ENCODE measurements at places on chromosomes 5 and 9.

- DNase-seq: no peak
Observed at GRCh38 chr9:129549139-129549538, 71.8 kb downstream of the C9orf50 start.

DNA sequence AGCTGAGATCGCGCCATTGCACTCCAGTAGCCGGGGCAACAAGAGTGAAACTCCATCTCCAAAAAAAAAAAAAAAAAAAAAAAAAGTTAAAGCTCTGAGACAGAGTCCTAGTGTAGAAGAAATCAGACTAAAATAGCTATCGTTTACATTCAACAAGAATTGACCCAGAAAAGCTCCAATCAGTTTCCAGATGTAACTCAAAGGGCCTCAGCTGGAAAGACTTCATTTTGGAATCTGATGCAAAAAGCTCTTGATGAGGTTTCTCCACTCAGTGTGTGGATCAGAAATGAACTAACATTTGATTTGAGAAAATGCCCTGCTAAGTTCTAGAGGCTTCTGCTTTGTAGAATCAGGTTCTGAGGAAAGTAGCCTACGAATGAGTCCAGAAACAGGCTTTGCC is 7.2 kb upstream of the C1QTNF2 start:
- no peak for DNase-seq

DNA sequence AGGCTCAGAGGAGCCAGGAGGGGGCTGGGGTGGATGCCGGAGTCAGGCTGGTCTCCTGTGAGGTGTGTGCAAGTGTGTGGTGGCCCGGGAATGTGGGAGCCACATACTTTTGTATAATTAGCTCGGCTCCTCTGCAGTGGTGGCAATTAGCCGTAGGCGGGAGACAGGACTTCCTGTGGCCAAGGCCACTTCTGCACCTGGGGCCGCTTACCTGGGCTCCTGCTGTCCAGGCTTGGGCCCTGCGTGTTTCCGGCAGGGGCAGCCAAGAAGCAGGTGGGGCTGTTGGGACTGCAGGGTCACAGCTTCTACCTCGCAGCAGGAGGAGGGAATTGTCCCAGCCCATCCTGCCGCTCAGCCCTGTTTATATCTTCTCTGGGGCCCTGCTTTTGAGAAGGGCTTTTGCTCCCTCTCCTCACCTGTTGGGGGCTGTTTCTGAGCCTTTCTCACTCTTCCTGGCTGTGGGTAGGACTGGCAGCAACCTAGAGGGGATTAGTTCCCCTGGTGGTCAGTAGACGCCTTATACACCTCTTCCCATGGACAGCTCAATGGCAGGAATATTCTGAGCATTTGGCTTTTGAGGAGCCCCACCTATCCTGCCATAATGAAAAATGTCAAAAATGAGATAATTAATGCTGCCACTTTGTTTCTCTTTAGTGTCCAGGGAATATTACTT is 145.4 kb upstream of the PITX1 start:
- no peak for DNase-seq

DNA sequence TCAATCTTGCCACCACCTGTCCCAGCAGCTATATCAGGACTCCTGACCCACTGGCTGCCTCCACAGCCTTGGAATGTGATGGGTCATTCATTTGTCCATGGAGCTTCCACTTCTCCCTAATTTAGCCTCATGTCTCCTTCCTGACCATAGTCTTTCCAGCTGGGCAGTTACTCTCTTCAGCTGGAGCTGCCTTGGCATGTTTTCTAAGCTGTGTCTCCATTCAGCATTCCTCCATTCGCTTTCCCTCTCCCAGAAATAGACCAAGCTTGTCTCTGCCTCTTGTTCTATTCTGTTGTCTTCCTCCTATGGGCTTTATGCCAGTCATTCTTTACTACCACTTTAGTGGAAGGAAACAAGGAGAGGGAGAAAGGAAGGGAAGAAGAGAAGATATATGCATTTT is 5.3 kb upstream of the CTXN3 start:
- no peak for DNase-seq

DNA sequence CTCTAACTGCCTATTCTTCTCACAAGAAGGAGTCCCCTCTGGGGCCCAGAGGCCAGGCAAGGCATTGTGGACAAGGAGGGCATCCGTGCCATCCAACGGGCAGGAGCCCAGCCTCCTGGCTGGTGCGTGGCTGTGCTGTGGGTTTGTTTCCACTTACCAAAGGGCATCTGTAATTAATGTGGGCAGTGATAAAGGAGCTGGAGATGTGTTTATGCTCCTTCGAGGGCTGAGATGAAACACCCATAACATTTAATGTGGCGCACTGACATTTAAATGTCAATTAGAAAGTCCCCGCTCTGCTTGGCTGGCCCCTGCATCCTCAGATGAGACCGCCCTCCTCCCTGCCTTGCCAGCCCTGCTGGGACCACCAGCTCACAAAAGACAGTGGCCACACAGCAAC is 57.1 kb downstream of the KCNIP1 start:
- DNase-seq: no peak

DNA sequence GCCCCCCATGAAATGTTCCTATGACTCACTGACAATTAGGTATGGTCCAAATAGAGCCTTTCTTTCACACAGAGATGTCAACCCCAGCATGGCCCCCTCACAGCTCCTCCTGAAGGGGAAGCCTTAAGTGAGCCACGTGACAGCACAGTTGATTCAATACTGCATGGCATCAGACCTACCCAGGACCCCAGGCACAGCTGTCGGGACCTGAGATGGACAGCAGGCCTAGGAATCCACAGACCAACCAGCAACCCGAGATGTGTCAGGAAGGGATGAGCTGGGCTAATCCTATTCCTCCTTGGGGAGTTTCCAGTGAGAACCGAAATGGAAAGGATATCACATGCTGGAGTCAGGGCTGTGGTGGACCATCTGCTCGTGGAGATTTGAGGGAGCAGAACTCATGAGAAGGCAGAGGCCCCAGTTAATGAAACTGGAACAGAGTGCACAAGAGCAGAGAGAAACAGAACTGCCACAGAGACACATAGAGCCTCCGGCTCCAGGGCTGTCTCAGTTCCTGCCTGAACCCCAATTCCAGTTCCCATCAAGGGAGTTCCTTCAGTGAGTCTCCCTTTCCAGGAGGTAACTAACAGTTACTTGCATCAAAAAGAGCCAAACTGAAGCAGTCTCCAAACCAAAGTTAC is 42.1 kb upstream of the SMIM23 start:
- DNase-seq: no peak

DNA sequence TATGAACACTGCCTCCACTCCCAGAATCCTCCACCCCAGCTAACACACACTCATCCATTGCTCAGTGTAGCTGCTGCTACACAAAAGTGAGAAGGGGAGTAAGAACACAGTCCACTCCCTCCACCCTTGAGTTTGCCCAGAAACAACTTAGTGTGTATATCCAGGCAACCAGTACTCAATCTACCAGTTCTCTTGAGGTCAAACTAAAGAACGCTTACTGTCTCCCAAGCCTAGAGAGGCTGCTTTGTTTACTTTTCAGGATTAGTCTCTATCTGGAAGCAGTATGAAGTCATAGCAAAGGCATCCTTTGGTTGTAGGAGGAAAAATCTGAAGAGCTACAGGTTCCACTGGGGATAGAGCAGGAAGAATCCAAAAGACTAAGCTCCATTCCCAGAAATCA is 296.3 kb downstream of the KCNN2 start:
- DNase-seq: no peak

GRCh38 chr9:14967450-14968321 is 57.5 kb upstream of the FREM1 start:
- no peak for DNase-seq

DNA sequence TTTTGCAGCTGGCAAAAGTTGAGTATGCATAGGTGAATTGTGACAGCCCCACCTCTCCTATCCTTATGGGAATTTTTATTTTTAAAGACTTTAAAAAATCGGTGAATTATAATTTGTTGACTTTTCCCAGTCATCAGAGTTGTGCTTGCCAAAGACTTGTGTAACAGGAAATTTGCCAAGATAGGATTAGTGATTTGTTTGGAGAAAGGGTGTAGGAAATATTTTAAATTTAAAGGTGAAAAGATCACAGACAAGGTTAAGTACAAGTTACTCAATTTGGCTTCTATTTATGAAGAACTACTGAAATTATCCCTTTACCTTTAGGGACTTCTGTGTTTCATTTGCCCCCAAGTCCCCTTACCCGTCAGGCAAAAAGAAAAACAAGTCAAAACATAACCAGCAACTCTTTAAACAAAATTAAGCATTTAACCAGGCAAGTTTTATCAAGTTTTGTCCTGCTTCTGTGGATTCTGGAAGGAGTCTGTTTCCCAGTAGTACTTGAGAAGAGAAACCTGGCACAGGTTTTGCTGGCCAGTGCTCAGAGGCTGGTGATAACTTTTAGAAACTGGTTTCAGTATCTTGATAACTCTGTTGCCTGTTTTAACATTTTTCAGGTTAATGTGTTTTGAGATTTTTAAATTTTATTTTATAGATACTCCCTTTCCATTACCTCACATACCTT is 285.4 kb downstream of the MAST4 start:
- no peak for DNase-seq

DNA sequence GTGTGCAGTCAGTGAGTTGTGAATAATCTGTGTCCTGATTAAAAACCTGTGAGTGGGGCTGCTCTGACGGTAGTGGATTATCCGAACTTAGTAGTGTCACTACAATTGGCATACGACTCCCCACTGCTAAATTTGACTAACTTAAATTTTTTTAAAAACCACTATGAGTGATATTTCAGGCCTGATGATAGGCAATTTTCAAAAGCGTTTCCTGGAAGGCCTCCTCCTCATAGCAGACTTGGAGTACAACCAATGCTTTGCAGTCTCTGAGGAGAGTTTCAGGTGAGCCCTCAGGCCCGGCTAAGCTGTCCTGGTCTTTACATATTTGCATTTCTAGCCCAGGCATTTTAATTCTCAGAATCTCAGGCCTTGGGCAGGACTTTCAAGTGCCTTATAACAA is 10.8 kb downstream of the BTNL8 start:
- DNase-seq: no peak

GRCh38 chr9:88586452-88586851 is 51.5 kb downstream of the NXNL2 start:
- DNase-seq: no peak

- no peak for DNase-seq
Observed at GRCh38 chr9:132150256-132150655, 11.6 kb upstream of the NTNG2 start.

- DNase-seq: no peak
Observed at GRCh38 chr5:56289602-56289987, 56.5 kb upstream of the ANKRD55 start.

GRCh38 chr9:90100014-90100413 is 495.2 kb downstream of the GADD45G start:
- DNase-seq: no peak

DNA sequence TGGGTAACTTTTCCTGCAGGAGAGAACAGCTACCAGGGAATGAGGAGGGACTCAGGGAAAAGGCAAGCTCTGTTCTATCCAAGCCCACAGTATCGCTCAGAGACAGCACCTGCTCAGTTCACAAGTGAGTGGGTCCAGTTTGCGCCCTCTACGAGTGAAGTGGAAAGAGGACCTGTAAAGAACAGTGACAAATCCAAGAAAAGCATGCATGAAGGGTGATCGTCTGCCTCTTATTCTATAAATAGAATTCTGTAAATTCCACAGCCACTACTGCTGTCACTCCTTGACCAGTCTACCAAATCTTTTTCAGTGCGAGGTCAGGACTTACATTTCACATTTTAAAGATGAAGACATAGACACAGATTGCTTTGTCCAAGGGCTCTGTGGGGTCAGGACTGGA is 117.5 kb downstream of the ENTREP1 start:
- DNase-seq: no peak

DNA sequence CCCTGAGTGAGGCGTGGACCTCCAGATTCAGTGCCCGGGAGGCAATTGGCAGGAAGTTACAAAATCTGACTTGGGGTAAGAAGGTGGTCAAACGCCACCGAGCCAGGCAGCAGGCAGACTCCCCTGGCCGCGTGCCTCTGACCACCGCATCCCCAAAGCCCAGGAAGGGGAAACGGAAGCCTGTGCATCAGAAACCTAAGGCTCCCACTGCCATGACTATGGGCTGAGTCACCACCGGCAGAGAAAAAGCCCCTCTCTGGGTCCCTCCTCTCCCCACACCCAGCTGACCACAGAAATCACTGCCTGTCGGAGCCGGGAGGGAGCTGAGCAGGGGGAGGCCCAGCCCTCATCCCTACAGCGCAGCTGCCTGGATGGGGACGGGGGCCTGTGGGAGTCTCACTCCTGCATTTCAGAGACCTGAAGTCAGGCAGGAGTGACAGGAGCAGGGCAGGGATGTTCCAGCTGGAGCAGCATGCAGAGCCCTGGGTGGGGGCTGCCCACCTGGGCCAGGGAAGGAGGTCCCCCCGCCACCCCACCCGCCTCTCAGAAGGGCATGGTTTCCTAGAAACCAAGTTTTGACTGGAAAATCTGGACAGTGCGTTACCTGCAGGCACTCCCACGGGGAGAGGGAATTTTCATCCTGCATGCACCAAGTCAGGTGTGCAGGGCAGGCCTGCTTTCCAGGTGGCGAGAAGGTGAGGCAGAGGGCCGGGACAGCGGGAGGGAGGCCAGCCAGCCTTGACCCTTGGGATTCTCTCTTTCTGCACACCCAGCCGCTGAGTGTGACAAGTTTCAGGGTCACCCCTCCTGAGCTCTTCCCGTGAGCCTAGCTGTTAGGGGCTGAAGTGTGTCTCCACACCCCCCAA is 68.2 kb downstream of the LRSAM1 start:
- DNase-seq: no peak

DNA sequence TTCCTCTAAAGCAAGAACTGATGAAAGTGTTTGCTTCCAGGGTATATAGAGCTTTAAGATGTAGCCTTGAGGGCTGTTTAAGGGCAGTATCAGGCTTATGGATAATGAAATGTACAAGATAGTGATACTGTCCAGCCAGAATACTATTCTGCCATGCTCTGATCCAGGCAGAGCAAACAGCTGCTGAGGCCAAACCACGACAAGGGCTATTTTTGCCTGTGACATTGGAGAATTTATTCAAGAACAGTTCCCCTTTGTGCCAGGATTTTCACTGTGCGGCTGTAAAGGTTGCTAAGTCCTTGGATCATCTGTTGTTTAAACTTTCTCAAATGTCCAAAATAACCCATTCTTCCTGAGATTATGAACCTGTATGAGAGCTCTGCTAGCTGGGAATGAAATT is 70.4 kb downstream of the OTP start:
- no peak for DNase-seq

DNA sequence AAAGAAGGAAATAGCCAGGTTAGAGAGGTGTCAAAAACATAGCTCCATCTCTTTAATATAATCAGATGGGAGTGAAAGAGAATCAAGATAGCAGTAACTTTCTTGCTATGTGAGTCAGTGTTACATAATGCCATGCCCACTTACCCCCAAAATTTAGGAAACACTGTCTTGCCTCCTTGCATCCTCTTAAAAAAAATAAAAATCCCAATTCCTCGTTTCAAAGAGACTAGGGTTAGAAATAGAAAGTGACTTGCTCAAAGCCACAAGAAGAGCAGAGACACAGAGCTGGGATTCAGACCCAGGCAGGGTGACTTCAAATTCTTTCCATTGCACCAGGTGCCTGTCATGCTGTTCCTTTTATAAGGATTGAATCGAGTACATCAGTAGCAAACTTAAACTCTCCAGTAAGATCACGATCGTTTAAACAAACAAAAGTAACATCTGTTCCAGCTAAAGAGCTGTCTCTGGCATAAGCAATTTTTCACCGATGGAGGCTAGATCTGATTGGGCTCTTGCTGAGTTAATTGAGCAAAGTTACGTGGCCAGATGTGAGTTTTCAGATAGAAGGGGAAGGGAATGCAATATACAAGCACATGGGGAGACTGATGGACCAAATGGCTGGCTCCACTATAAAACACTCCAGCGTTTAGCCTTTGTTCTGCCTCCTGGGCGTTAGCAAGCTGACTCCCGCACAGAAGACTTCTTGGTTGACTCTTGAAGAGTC is 176.9 kb downstream of the PALM2AKAP2 start:
- no peak for DNase-seq

GRCh38 chr5:39616131-39616530 is 191.4 kb upstream of the DAB2 start:
- DNase-seq: no peak
